Frontal cortex (tissue), 4 donors: ENCODE measurements at places on chromosomes 3 and 15. TPM values are rescaled to one million over a fixed set of nuclear protein-coding genes. Genes with fewer than 3 reads are reported as not detected.

Gene SYNPR
- 119 TPM for total RNA-seq

Gene SERPINI1
- total RNA-seq: 85.6 TPM

Gene SCAMP5
- 42.8 TPM for total RNA-seq

Gene GHSR
- 0.82 TPM for total RNA-seq

Gene PPARG
- total RNA-seq: 1.2 TPM

Gene GP9
- not detected for total RNA-seq

Gene CRYGS
- 1.6 TPM for total RNA-seq

Gene CLDN16
- 1.6 TPM for total RNA-seq

Gene SERINC4
- 0.41 TPM for total RNA-seq

Gene LDHAL6B
- total RNA-seq: not detected

Gene ZNF502
- total RNA-seq: 14.3 TPM

Gene DOCK3
- 39.9 TPM for total RNA-seq

Gene EBLN2
- 3.7 TPM for total RNA-seq

Gene FEM1B
- 213 TPM for total RNA-seq

Gene CRABP1
- 13.9 TPM for total RNA-seq

Gene IDH3A
- 46.1 TPM for total RNA-seq

Gene GABRB3
- total RNA-seq: 114 TPM

Gene HESX1
- not detected for total RNA-seq

Gene TEX55
- total RNA-seq: not detected

Gene ACTRT3
- 3.3 TPM for total RNA-seq

Gene CRYBG3
- total RNA-seq: 4.9 TPM

Gene CYP1A2
- total RNA-seq: not detected

Gene CADPS
- 270 TPM for total RNA-seq

Gene SLC38A3
- total RNA-seq: 2.0 TPM

Gene SPSB4
- total RNA-seq: 4.1 TPM

Gene EPHB1
- 16.7 TPM for total RNA-seq

Gene KNSTRN
- 22.4 TPM for total RNA-seq

Gene ALDH1A3
- total RNA-seq: 3.3 TPM

Gene SUSD5
- total RNA-seq: 2.0 TPM

Gene GLCE
- total RNA-seq: 76.6 TPM

Gene ANKUB1
- 0.41 TPM for total RNA-seq

Gene GPR176
- total RNA-seq: 31.4 TPM

Gene GPR62
- 0.41 TPM for total RNA-seq

Gene CCR3
- not detected for total RNA-seq

Gene SAMD7
- not detected for total RNA-seq

Gene SCG5
- total RNA-seq: 136 TPM

Gene GOLGA8G
- total RNA-seq: not detected

Gene FAM174B
- 16.7 TPM for total RNA-seq

Gene ZBBX
- total RNA-seq: 4.9 TPM

Gene GPR149
- total RNA-seq: 7.7 TPM

Gene SST
- 28.5 TPM for total RNA-seq

Gene CHRNA5
- total RNA-seq: 11.4 TPM

Gene CACNA2D3
- 30.6 TPM for total RNA-seq

Gene ATP2C1
- total RNA-seq: 132 TPM

Gene CCDC33
- 0.41 TPM for total RNA-seq

Gene ACSBG1
- 2.9 TPM for total RNA-seq

Gene RARB
- 28.5 TPM for total RNA-seq

Gene ANKRD63
- 2.0 TPM for total RNA-seq

Gene ZDHHC3
- 44.0 TPM for total RNA-seq

Gene DNAJA4
- total RNA-seq: 29.8 TPM

Gene HHATL
- total RNA-seq: not detected

Gene FRMD5
- total RNA-seq: 25.3 TPM

Gene HES1
- 14.7 TPM for total RNA-seq

Gene KAT2B
- 10.2 TPM for total RNA-seq
